ENCODE measurements at places on chromosomes 12 and 14.

GRCh38 chr12:122111089-122111641 is 32.6 kb downstream of the MLXIP start:
- no peak overlapping the region for H3K4me3 ChIP-seq
- H3K36me3 ChIP-seq = no peaks in the 10 kb centered on the region
- no peak overlapping the region for H3K27ac ChIP-seq
- peaks cover 38% of the 10 kb centered on the region for H3K4me1 ChIP-seq

DNA sequence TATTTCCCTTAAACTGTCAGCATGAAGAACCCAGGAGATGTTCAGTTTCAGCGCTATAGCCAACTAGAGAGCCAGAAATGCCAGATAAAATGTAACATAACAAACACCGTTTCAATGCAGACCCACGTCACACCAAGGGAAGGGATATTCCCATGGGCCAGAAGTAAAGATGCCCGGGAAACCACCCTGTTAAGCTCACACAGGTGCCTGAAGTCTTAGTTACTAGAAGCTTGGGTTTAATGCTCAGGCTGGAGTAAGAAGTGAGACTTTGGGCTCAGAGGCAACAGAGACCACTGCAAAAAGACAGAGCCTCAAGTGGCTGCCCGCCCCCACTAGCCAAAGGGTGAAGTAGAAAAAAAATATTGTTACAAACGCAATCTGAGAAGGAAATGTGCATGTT is 52.3 kb downstream of the SYNE3 start:
- H3K4me3 ChIP-seq = no peak overlapping the region
- no peaks in the 10 kb centered on the region for H3K27me3 ChIP-seq
- peaks cover 55% of the 10 kb centered on the region for H3K4me1 ChIP-seq

- H3K27ac ChIP-seq = no peak overlapping the region
- ATAC-seq = no peak
- no peaks in the 10 kb centered on the region for H3K4me1 ChIP-seq
- no peak overlapping the region for H3K4me3 ChIP-seq
- no peaks in the 10 kb centered on the region for H3K36me3 ChIP-seq
These were observed 140.9 kb downstream of the GALC start for GRCh38 chr14:87852107-87852506.

GRCh38 chr14:60064491-60065072 is 27.1 kb upstream of the PCNX4 start:
- no peaks in the 10 kb centered on the region for H3K4me1 ChIP-seq
- no peak overlapping the region for H3K4me3 ChIP-seq
- H3K27me3 ChIP-seq = peaks cover 8% of the 10 kb centered on the region
- no peak overlapping the region for H3K27ac ChIP-seq
- ATAC-seq = no peak

DNA sequence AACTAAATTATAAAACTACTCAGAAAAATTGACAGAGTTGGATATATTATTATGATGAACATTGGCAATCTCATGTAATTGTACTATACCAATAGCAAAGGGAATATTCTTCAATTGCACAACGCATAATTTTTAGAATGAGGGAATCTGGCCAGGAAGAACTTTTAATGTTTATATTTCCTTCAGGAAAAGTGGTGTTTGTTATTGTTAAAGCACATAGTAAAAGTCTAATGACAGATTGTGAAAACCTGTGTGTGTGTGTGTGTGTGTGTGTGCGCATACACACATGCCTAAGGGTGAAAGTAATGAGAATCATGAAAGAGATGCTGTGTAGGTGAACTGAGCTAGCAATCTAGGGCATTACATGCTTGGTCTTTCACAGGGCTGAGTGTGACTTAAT is 877.7 kb downstream of the SLC6A15 start:
- H3K4me1 ChIP-seq = no peaks in the 10 kb centered on the region
- H3K27ac ChIP-seq = no peak overlapping the region
- no peak for ATAC-seq

DNA sequence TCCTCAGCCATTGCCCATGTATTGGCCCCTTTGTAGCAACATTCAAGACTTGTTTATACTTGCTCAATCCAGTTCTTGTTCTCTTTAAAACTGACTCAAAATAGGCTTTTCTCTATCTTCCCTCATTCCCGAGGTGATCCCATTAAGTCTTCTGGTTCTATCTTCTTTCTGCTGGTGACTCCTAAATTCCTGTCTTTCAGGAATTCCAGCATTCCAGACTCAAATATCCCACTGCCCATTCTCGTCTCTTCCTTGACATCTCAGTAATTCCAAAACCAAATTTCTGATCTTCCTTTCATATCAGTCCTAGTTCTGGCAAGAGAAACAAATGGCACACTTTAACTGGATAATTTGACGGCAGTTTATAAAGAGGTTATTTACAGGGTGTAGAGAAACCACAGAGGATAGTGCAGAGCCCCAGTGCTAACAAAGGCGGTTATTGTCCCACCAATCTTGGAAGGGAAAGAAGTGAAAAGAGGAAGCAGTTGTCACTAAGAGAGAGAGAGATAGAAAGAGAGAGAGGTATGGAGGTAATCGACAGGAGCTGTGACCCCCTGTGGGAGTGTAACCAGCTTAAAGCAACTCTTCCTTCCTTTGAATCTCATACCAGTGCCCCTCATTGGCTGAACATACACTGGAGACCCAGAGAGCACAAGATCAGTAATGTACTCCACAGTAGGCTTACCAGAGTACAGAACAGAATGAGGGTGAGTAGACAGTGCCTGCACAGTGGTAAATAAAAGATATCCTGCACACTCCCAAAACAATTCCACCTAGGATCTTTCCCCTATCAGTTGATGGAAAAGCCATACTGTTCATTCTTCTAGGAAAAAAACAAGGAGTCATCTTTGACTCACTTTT is 177.6 kb upstream of the LMNTD1 start:
- H3K4me3 ChIP-seq = no peak overlapping the region
- H3K27ac ChIP-seq = no peak overlapping the region
- peaks cover 17% of the 10 kb centered on the region for H3K27me3 ChIP-seq
- no peaks in the 10 kb centered on the region for H3K36me3 ChIP-seq
- peak; percentile 53 for ATAC-seq

DNA sequence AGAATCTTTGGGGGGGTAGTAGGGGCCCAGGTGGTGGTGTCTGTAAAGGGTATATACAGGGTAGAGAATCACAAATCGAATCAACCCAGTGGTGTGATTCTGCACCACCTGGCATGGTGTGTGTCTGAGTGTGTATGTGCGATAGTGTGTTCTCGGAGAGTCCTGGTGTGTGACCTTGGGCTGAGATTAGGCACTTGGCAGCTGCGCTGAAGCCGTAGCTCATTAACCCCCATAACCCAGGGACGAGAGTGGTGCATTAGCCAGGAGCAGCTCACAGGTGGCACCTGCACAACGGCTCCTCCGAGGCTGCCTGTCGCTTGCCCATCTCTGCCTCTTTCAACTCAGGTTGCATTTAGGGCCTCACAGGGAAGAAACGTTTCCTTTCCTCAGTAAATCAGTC is 15.6 kb upstream of the TESC start:
- H3K36me3 ChIP-seq = no peaks in the 10 kb centered on the region
- no peak overlapping the region for H3K27ac ChIP-seq
- no peak overlapping the region for H3K4me3 ChIP-seq
- no peaks in the 10 kb centered on the region for H3K4me1 ChIP-seq
- no peak for ATAC-seq

- H3K27me3 ChIP-seq = no peaks in the 10 kb centered on the region
- no peak for ATAC-seq
- H3K4me1 ChIP-seq = peaks cover 8% of the 10 kb centered on the region
These were observed 29.8 kb downstream of the GPATCH2L start for GRCh38 chr14:76181546-76181945.

DNA sequence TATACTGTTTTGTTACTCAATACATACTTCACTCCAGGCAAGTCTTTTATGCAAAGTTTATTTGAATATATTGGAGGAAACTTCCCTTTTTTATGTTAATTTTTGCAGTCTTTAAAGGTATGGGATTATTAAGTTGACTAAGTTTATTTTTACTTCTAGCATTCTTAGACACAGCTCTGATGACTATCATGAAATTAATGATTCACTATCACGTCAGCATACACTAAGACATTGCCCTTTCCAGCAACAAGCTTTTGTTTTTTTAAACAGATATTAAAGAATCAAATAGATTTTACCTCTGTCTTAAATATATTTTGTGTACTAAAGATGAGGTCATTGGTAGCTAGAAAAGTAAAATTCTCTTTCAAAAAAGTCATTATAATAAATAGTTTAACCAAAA is 52.1 kb downstream of the DERA start:
- ATAC-seq = no peak
- no peak overlapping the region for H3K4me3 ChIP-seq
- H3K27me3 ChIP-seq = no peaks in the 10 kb centered on the region

- no peak overlapping the region for H3K4me3 ChIP-seq
- no peaks in the 10 kb centered on the region for H3K27me3 ChIP-seq
- no peaks in the 10 kb centered on the region for H3K4me1 ChIP-seq
- H3K27ac ChIP-seq = no peak overlapping the region
These were observed 43.6 kb downstream of the RFLNA start for GRCh38 chr12:124338448-124338847.

GRCh38 chr12:19138551-19138950 is 9.0 kb downstream of the PLEKHA5 start:
- no peaks in the 10 kb centered on the region for H3K4me1 ChIP-seq
- H3K27ac ChIP-seq = no peak overlapping the region
- ATAC-seq = no peak

DNA sequence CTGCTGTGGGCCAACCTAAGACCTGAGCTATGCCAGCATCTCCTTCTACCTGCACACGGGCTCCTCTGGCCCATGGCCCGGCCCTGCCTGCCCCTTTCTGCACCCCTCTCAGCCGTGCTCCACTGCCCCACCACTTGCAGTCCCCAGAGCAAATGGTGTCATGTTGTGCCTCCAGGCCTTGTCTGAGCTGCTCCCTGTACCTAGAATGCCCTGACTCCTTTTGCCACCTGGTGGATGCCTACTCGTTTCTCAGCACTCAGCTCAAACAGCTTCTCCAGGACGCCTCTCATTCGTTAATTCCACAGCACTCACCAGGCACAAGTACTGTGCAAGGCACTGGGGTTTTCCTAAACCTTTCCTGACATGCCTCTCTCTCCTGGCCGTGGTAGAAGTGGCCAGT is 63.2 kb upstream of the PNMA1 start:
- H3K27me3 ChIP-seq = no peaks in the 10 kb centered on the region
- ATAC-seq = peak; percentile 60
- peak overlapping the region; percentile 68 for H3K27ac ChIP-seq
- peaks cover 66% of the 10 kb centered on the region for H3K4me1 ChIP-seq
- peak overlapping the region; percentile 2 for H3K4me3 ChIP-seq
- peaks cover 11% of the 10 kb centered on the region for H3K36me3 ChIP-seq

DNA sequence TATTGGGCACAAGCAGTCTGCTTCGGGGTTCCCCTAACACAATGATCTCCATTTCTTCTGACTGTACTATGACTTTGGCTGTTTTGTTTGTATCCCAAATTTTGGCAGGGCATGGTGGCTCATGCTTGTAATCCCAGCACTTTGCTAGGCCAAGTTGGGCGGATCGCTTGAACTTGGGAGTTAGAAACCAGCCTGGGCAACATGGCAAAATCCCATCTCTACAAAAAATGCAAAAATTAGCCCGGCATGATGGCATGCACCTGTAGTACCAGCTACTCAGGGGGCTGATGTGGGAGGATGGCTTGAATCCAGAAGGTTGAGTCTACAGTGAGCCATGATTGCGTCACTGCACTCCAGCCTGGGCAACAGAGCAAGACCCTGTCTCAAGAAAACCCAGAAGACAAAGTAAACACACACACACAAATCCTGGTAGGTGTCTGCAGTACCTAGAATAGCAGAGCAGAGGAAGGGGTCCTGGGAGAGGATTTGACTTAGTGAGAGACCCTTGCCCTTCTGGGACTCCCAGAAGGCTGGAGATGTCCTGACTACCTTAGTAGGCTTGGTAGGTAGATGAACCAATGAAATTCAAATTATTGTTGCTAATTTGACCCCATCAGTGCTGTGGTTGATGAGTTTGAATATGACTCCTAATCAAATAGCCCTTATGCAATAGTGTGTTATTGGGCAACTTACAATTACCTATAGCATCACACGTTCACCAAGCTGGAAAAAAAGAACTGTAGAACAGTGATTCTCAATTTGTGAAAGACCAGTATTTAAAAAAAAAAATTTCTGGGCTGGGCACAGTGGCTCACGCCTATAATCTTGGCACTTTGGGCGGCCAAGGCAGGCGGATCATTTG is 6.8 kb upstream of the AEBP2 start:
- no peak overlapping the region for H3K4me3 ChIP-seq
- H3K4me1 ChIP-seq = no peaks in the 10 kb centered on the region
- no peaks in the 10 kb centered on the region for H3K36me3 ChIP-seq
- peak overlapping the region; percentile 30 for H3K27ac ChIP-seq

- H3K27ac ChIP-seq = no peak overlapping the region
- peaks cover 5% of the 10 kb centered on the region for H3K36me3 ChIP-seq
- no peak overlapping the region for H3K4me3 ChIP-seq
- no peak for ATAC-seq
- H3K27me3 ChIP-seq = no peaks in the 10 kb centered on the region
These were observed 146.4 kb downstream of the SLC2A13 start for GRCh38 chr12:39959467-39959866.

GRCh38 chr12:125509195-125509594 is 444.0 kb downstream of the AACS start:
- H3K36me3 ChIP-seq = no peaks in the 10 kb centered on the region
- no peak for ATAC-seq
- no peak overlapping the region for H3K27ac ChIP-seq
- H3K4me3 ChIP-seq = no peak overlapping the region
- H3K27me3 ChIP-seq = no peaks in the 10 kb centered on the region
- H3K4me1 ChIP-seq = no peaks in the 10 kb centered on the region

DNA sequence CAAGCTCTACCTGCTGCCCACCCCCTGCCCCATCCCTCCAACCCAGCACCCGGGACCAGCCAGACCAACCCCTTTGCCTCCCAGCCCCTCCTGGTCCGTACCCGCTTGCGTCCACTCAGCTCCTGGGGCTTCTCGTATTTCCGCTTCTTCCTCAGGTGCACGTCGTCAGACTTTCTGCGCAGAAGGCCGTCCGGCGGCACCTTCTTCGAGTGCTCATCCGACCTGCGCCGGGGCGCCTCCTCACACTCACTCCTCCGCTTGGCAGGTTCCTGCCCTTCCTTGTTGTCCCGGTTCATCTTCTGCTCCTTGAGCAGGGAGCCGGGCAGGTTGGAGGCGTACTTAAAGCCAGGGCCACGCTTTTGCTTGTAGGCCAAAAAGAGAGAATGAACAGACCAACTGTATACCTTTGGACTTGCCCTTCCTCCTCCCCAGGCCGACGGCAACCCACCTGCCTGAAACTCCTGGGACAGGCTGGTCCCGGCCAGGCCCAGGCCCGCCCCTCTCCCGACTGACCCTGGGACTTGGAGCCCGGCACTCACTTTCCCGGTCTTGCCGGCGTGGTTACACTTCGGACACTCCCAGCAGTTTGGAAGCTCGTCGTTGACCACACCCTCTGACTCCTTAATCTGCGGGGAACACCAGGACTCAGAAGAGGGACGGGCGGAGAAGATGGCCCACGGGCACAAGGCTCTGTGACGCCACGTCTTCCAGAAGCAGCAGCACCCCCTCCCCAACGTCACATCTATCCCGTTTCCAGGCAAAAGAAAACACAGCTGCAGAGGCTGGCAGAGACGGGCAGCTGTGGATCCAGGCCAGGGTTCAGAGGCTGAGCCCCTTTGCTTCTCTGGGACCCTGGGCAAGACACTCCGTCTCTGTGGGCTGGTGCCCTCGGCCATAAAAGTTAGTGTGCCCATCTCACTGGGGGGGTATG is 44.3 kb downstream of the RNF34 start:
- H3K27me3 ChIP-seq = no peaks in the 10 kb centered on the region
- ATAC-seq = no peak
- peaks cover 61% of the 10 kb centered on the region for H3K36me3 ChIP-seq
- peaks cover 25% of the 10 kb centered on the region for H3K4me1 ChIP-seq
- no peak overlapping the region for H3K4me3 ChIP-seq

- no peak overlapping the region for H3K4me3 ChIP-seq
- peaks cover 20% of the 10 kb centered on the region for H3K36me3 ChIP-seq
- no peaks in the 10 kb centered on the region for H3K27me3 ChIP-seq
- no peak for ATAC-seq
These were observed 145.4 kb upstream of the ABCD2 start for GRCh38 chr12:39764944-39765560.
